ENCODE measurements at places on chromosomes 6 and 20.
A peak's percentile ranks its signal among the peaks of the same experiment; 100 is the strongest.

GRCh38 chr6:67897998-67898607, 737.0 kb upstream of the ADGRB3 start:
- H3K27ac ChIP-seq, result no peak overlapping the region
- H3K27me3 ChIP-seq, result no peaks in the 10 kb centered on the region
- no peaks in the 10 kb centered on the region for H3K36me3 ChIP-seq
- no peak for DNase-seq
- no peak overlapping the region for H3K4me3 ChIP-seq

GRCh38 chr20:17934141-17934862, 34.3 kb downstream of the SNX5 start:
- no peaks in the 10 kb centered on the region for H3K36me3 ChIP-seq
- H3K27me3 ChIP-seq, result no peaks in the 10 kb centered on the region
- H3K27ac ChIP-seq, result no peak overlapping the region
- H3K4me1 ChIP-seq, result peaks cover 50% of the 10 kb centered on the region
- H3K4me3 ChIP-seq, result no peak overlapping the region
- no peak for DNase-seq

- no peaks in the 10 kb centered on the region for H3K36me3 ChIP-seq
- H3K27ac ChIP-seq, result no peak overlapping the region
- no peak for DNase-seq
- no peak overlapping the region for H3K4me3 ChIP-seq
Observed at GRCh38 chr20:59596690-59597089, 7.7 kb upstream of the PHACTR3 start.

DNA sequence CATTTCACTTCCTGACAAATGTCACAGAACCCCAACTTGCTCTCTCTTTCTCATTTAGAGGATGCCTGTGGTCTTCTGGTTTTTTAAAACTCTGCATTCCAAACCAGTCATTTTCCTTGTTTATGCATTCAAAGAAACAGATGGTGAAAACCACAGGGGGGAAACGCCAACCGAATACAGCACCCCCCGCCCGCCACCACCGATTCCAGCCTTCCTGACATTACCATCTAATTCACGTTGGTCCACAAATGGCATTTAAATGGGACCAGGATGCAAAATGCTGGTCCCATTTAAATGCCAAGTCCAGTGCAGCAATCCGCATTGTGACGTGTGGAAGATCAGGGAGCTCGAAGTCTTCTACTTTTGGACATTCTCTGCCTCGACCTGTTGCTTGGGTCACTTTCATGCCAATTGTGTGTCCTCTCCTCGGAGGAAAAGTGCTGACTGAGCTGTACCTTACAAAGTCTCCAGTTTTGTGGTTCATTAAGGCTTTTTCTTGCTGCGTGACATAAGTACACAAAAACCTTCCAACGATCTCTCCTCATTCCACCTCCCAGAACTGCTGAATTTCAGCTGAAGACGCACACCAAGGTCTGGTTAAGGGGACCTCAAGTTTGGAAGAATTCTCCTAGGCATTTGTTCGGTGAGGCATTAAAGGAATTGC, 35.8 kb downstream of the NEDD9 start:
- no peak overlapping the region for H3K4me3 ChIP-seq
- no peak for DNase-seq
- H3K4me1 ChIP-seq, result peaks cover 26% of the 10 kb centered on the region
- H3K27ac ChIP-seq, result peak overlapping the region; percentile 47
- H3K36me3 ChIP-seq, result peaks cover 8% of the 10 kb centered on the region
- peaks cover 4% of the 10 kb centered on the region for H3K27me3 ChIP-seq

- no peak overlapping the region for H3K27ac ChIP-seq
- no peaks in the 10 kb centered on the region for H3K36me3 ChIP-seq
- H3K27me3 ChIP-seq, result no peaks in the 10 kb centered on the region
- no peak overlapping the region for H3K4me3 ChIP-seq
Observed at GRCh38 chr6:18551228-18551627, 164.1 kb downstream of the RNF144B start.

- no peak overlapping the region for H3K27ac ChIP-seq
- no peak overlapping the region for H3K4me3 ChIP-seq
- no peak for DNase-seq
- no peaks in the 10 kb centered on the region for H3K36me3 ChIP-seq
- peaks cover 6% of the 10 kb centered on the region for H3K4me1 ChIP-seq
Observed at GRCh38 chr6:6891125-6891721, 216.5 kb upstream of the RREB1 start.

DNA sequence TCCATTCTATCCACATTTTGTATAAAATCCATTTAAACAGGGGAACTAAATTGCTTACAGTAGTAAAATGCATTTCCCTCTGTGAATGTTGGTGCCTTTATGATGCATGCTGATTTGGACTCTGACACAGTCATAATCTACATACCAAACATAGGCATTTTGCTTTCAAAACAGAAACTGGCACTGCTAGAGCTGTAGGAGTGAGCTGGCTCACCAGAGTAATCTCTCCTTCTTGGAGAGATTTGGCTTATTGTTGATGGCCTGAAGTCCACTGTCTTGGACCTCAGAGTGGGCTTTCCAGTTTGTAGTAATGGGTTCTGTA, 363.2 kb upstream of the FLRT3 start:
- no peak for DNase-seq
- H3K27ac ChIP-seq, result no peak overlapping the region
- H3K4me1 ChIP-seq, result no peaks in the 10 kb centered on the region
- H3K27me3 ChIP-seq, result no peaks in the 10 kb centered on the region
- no peak overlapping the region for H3K4me3 ChIP-seq

DNA sequence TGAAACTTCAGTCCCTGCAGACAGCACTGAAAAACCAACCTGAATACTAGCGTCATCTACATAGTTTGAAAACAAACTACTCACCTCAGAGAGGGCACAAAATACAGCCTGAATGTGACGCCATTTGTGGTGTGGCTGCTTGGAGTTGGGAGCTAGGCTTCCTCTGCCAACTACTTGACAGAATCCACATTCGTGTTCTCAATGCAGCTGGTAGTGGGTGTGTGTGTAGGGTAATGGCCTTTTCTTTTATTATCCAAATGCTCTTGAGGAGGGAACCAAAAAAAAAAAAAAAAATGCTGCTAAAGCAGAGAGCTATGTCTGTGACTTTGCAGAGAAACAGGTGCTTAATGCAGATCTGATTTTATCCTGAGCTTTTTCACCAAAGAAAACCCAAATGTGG, 207.8 kb downstream of the OTOR start:
- no peak overlapping the region for H3K4me3 ChIP-seq
- H3K27ac ChIP-seq, result no peak overlapping the region
- no peaks in the 10 kb centered on the region for H3K36me3 ChIP-seq

GRCh38 chr6:6148192-6148815, 141.6 kb upstream of the NRN1 start:
- peak; percentile 55 for DNase-seq
- H3K4me3 ChIP-seq, result no peak overlapping the region
- H3K27ac ChIP-seq, result no peak overlapping the region
- H3K4me1 ChIP-seq, result no peaks in the 10 kb centered on the region
- no peaks in the 10 kb centered on the region for H3K27me3 ChIP-seq

GRCh38 chr6:3751730-3752530, 417 bp upstream of the PXDC1 start:
- peaks cover 35% of the 10 kb centered on the region for H3K4me1 ChIP-seq
- no peaks in the 10 kb centered on the region for H3K36me3 ChIP-seq
- peak overlapping the region; percentile 87 for H3K27ac ChIP-seq
- H3K27me3 ChIP-seq, result no peaks in the 10 kb centered on the region
- peak overlapping the region; percentile 91 for H3K4me3 ChIP-seq
- DNase-seq, result peak; percentile 98

GRCh38 chr6:44725070-44725469, 337.6 kb downstream of the CDC5L start:
- no peaks in the 10 kb centered on the region for H3K36me3 ChIP-seq
- H3K27ac ChIP-seq, result no peak overlapping the region
- no peak for DNase-seq
- no peaks in the 10 kb centered on the region for H3K27me3 ChIP-seq
- no peaks in the 10 kb centered on the region for H3K4me1 ChIP-seq
- H3K4me3 ChIP-seq, result no peak overlapping the region

- H3K27ac ChIP-seq, result no peak overlapping the region
- H3K27me3 ChIP-seq, result no peaks in the 10 kb centered on the region
- H3K36me3 ChIP-seq, result peaks cover 64% of the 10 kb centered on the region
- DNase-seq, result no peak
Observed at GRCh38 chr20:45008521-45009049, 42.3 kb downstream of the STK4 start.

DNA sequence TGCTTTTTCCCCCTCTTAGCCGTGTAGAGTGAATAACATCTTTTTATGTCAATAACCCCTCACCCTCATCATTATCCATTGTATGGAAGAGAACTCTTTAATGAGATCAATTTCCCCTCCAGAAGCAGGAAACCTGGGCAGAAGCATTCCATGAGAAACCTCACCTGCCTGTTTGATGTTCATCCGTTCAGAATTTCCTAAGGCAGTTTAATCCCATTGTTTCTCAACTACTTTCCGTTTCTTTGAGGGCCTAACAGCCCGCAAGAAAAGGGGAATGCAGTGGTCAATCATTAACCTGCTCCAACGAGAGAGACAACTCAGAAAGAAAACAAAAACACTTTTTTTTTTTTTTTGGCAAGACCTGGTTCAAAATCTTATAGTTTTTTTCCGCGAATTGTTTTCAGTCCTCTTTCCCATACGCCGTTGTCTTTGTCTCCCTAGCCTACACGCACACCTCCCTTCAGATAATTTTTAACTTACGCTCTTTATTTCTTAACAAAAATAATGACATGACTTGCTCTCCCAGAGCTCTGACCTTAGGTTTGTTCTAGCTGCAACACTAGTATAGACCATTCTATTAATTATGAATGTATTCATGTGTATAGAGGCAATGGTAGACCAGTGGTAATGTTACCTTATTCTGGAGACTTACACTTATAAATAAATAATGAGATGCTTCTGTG, 25.6 kb upstream of the ID4 start:
- no peak overlapping the region for H3K27ac ChIP-seq
- H3K36me3 ChIP-seq, result no peaks in the 10 kb centered on the region
- no peak for DNase-seq
- H3K4me1 ChIP-seq, result no peaks in the 10 kb centered on the region

GRCh38 chr20:9402141-9402540, 112.2 kb upstream of the LAMP5 start:
- H3K4me1 ChIP-seq, result no peaks in the 10 kb centered on the region
- DNase-seq, result no peak
- H3K27ac ChIP-seq, result no peak overlapping the region
- peaks cover 25% of the 10 kb centered on the region for H3K36me3 ChIP-seq
- no peak overlapping the region for H3K4me3 ChIP-seq
- no peaks in the 10 kb centered on the region for H3K27me3 ChIP-seq

GRCh38 chr6:14619419-14619781, 501.8 kb downstream of the CD83 start:
- DNase-seq, result no peak
- no peak overlapping the region for H3K27ac ChIP-seq
- no peaks in the 10 kb centered on the region for H3K36me3 ChIP-seq
- H3K4me1 ChIP-seq, result peaks cover 19% of the 10 kb centered on the region
- H3K27me3 ChIP-seq, result no peaks in the 10 kb centered on the region

GRCh38 chr6:163327921-163328320, 86.6 kb upstream of the QKI start:
- no peaks in the 10 kb centered on the region for H3K27me3 ChIP-seq
- no peaks in the 10 kb centered on the region for H3K4me1 ChIP-seq
- no peak for DNase-seq
- H3K27ac ChIP-seq, result no peak overlapping the region
- no peaks in the 10 kb centered on the region for H3K36me3 ChIP-seq

- peak; percentile 53 for DNase-seq
- H3K27me3 ChIP-seq, result no peaks in the 10 kb centered on the region
- H3K4me3 ChIP-seq, result no peak overlapping the region
Observed at GRCh38 chr20:45555198-45555597, 8.0 kb upstream of the EPPIN start.

DNA sequence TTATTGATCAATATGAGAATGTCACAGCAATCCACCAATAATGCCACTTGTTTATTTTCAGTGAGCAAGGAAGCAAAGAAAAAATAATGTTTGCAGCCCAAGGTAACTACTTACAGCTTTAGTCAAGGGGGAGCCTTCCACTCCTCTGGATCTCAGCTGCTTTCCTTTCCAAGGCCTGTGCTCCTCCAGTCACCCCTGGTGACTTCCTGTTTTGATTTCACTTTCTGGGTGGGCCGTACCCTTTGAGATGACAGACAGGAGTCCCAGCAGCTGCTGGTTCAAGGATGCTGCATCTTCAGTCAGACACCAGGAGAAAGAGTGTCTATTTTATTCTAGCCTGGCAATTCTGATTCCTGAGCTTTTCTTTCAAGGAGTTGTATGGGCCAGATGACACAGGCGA, 5.6 kb upstream of the VNN2 start:
- no peak overlapping the region for H3K27ac ChIP-seq
- H3K4me1 ChIP-seq, result no peaks in the 10 kb centered on the region
- H3K27me3 ChIP-seq, result no peaks in the 10 kb centered on the region
- no peak for DNase-seq
- no peaks in the 10 kb centered on the region for H3K36me3 ChIP-seq
- no peak overlapping the region for H3K4me3 ChIP-seq

GRCh38 chr20:38897267-38897666, 28.9 kb upstream of the FAM83D start:
- H3K36me3 ChIP-seq, result no peaks in the 10 kb centered on the region
- no peak for DNase-seq

DNA sequence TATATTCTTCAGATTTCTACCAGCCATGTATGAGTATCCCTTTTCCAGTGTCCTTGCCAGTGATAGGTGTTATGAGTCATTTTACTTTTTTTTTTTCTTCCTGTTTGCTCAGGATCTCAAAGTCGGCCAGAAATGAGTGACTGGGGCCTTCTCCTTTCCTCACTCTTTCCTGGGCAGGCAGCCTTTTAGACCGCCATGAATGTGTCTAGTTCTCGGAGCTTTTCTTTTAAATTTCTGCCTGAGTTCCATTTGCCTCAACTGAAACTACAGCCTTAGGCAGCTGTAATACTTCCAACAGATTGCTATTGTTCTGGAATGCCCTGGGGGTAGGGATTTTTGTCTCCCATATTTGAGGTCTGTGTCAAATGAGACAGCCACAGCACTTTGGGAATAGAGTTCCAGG, 83.7 kb downstream of the STXBP5 start:
- no peak for DNase-seq
- no peak overlapping the region for H3K4me3 ChIP-seq
- H3K27ac ChIP-seq, result no peak overlapping the region
- H3K27me3 ChIP-seq, result no peaks in the 10 kb centered on the region
- peaks cover 15% of the 10 kb centered on the region for H3K4me1 ChIP-seq
- H3K36me3 ChIP-seq, result no peaks in the 10 kb centered on the region

- no peaks in the 10 kb centered on the region for H3K36me3 ChIP-seq
- H3K4me3 ChIP-seq, result peak overlapping the region; percentile 54
Observed at GRCh38 chr6:122322824-122323223, 76.6 kb upstream of the HSF2 start.

DNA sequence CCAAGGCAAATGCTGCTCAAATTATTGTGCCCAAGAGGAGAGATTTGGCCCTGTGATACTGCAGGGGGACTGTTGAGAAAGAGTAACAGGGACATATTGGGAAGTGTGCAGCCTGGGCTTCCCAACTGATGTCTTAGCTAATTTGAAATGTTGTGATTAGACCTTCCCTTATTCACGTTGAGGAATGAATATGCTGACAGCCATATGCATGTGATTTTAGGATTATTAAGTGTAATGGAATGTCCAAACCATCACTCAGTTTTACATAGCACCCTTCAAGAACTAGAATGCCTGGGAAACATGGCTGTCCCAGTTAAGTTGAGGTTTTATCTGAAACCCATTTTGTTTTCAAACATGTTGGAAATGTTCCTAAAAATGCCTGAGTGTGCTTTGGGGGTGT, 81.4 kb downstream of the CARMIL1 start:
- peak; percentile 62 for DNase-seq
- no peak overlapping the region for H3K27ac ChIP-seq
- no peaks in the 10 kb centered on the region for H3K36me3 ChIP-seq
- H3K4me1 ChIP-seq, result peaks cover 8% of the 10 kb centered on the region

Measured in esophagus muscularis mucosa (tissue), 4 donors.